ENCODE measurements at places on chromosomes 7 and 10.

GRCh38 chr10:92395271-92395670 is 104.3 kb downstream of the MARCHF5 start:
- DNase-seq = no peak

DNA sequence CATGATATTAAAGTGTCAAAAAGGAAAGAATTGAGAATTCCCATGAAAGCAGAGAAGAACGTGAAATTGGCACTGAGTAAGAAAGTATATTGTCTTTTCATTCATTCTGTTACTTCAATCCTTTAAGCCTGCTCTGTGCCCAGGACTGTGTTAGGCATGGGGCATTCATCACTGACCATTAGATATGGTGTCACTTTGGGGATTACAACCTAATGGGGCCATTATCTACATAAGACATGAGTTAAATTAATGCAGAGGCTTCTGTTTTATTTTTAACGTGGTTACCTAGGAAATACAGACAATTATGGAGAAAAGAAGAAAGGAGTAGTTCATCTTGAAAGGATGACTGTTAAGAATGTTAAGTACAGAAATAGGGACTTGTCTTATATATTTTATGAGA is 163.5 kb upstream of the LRGUK start:
- no peak for DNase-seq

DNA sequence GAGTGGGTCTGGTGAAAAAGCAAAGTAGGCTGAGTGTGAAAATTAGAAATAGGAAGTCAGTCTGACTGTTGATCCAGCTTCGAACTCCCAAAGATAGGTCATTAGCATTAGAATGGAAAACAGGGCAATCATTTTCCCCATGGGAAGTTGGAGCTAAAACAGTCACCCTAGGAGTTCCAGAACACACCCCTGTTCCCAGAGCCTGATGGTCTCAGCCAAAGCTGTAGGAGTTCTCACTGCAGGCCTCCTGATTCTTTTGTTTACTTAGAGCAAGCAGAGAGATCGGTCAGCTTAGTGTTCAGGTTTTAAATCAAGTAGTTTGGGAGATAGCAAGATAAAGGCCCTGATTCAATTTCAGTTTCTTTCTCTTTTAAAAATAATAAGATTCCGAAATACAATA is 28.8 kb upstream of the JCAD start:
- DNase-seq = no peak

DNA sequence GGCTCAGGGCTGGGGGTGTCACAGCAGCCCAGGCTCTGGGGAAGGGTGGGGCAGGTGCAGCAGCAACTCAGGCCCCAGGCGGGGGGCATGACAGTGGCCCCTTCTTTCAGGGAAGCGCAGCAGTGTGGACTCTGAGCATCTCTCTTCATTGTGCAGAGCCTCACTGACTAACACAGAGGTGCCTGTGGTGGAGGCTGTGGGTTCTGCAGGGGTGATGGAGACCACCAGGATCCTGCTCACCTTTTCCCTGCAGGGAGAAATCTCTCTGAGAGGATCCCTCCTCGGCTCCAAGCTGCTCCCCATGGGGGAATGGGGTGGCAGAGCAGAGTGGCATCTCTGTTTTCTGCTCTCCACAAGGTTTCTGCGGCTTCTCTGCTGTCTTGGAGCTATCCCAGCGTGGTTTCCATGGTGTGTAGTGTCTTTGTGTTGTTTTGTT is 37.8 kb upstream of the SHH start:
- DNase-seq = no peak

- DNase-seq = no peak
Measured at GRCh38 chr7:370259-370625, 80.3 kb downstream of the FOXL3 start.

- no peak for DNase-seq
Measured at GRCh38 chr10:15385552-15386455, 14.7 kb upstream of the FAM171A1 start.

DNA sequence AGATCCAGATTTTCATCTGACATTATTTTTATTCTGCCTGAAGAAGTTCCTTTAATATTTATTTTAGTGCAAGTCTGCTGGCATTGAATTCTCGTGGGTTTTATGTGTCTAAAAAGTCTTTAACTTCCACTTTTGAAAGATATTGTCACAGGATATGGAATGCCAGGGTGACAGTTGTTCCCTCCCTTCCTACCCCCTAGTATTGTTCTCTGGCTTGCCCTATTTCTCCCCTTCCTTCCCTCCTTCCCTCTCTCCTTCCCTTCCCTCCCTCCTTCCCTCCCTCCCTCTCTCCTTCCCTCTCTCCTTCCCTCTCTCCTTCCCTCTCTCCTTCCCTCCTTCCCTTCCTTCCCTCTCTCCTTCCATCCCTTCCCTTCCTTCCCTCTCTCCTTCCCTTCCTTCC is 14.9 kb downstream of the OLAH start:
- no peak for DNase-seq

DNA sequence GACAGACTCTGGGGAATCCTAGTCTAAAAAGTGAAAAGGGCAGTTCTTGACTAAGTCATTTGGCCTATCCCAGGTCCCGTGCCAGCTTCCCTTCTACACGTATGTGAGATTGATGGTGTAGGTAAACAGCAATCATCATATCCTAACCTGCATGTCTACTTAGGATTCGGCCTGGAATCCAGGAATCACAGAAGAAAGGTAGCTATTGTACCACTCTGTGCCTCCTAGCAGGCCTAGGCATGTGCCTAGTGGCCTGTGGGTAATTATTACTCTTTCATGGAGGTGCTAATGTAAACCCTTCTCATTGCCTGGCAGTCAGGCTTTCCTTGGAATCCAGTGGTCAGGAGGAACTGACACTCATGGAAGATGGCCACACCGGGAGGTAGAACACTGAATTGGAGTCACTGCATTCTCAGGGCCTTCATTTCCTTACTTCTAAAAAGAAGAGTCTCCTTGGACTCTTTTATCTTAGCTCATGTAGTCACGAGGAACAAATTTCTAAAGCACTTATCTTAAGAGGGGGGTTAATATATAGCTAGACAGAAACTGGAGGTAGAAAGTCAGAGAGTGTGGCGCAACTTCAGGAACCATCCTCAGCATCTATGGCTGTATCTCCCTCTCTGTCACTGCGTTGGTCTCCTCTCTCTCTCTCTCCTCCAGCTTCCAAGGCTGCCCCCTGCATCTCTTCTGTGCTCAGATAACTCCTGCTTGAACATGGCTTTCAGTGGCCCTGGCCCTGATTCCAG is 122.5 kb downstream of the C1GALT1 start:
- DNase-seq = no peak

DNA sequence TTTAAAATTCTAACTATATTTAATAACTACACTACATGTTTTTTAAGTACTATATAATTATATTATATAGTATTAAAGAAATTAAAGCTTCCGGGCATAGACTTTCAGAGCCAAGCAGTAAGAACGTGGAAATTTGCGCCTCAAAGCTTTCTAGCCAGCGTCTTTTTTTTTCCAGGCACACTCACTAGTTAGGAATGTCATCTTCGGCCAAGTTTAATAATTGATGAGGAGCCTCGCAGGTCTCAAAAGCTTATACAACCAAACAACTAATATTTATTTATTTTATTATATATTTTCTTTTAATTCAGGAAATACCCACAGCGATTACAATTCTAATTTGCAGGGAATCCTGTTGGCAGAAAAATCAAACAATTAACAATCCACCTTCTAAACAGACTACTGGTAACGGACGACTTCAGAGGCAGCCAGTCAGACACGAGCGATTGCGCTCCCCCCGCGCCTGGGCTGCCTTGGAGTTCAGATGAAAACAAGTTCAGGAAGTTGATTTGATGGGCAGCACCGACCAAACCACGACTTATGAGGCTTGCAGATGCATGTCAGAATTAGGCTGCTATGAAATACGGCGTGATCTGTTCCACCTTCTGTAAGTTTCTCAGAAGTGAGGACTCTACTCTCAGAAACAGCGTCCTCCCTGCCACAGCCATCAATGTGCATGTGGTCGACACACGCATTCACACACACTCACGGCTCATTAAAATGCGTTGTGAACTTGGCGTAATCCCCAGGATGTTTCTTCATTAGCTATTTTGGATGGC is 431.8 kb upstream of the MGMT start:
- peak; percentile 93 for DNase-seq

Data from hematopoietic multipotent progenitor cell treated with erythropoietin and hydrocortisone succinate and interleukin-3 and kit ligand, for 4 days (in vitro differentiated cells).